ENCODE measurements at places on chromosomes 7 and 10.

DNA sequence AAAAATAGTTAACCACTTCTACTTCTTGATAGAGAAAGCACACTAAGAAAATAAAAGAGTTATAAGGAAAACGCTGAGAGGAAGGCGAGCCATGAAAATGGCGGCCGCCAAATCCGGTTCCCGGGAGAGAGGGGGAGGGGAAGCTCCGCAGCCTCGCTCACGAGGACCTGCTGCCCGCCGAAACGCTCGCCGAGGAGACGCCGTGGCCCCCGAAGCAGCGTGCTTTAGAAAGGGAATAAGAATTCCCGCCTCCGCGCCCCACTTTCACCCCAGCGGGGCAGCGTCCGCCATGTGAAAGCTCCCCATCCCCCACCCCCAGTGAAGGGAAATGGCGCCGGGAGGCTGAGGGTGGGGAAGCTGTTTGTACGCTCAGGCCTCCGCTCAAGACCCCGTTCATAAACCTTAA lies 505 bp downstream of the HNRNPA2B1 start:
- DNase-seq = peak; percentile 68

DNA sequence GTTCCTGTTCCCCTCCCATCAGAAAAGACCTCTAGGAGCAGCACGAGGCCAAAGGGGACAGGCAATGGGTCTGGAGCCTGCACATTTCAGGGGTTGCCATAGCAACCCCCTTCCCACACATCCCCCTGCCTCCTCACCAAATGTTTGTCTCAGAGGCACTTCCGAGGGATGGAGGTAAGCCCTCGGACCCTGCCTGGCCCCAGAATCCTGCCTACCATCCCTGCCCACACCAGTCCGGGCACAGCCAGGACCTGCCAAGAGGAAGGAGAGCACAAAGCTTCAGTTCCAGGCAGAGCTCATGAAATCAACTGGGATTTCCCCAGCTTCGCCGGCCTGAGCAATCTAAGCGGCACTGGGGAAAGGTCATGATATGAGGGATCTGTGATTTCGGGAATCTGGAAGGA lies 175.0 kb upstream of the PLXNA4 start:
- no peak for DNase-seq

DNA sequence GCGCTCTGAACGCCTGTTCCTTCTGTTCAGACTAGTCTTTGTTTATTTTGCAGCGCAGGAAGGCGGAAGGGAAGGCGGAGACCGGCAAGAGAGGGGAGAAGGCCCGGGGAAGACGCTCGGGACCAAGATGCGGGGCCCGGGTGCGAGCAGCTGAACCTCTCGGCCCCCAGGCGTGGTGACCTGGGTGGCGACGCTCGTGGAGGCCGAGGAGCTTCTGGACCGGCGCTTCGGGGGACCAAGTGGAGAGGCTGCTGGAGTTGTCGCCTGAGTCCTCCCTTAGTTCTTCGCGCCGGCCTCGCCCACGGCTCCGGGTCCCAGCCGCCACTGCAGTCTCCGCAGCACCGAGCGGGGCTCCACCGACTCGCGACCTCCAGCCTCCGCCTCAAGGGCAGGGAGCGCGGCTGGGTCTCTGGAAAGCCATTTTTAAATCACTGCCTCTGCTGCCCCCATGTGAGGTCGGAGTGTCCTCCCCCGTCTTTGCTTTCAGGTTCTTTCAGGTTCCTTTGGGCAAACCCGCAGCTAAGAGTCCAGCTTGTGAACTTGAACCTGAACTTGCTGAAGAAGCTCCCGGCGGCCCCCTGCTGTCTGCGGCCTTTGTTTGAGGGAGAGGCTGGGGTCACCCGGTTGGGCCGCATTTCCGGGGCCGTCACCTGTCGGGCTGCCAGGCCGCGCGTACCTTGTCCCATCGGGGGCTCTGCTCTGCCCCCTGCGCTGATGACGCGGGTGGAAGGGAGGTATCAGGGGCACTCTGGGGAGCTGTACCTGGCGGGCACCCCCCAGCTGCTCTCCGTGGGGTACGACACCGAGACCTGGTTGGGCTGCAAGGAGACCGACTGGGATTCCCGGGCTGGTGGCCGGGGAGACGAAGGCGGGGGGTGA lies 136.0 kb downstream of the KIF20B start:
- DNase-seq = peak; percentile 40

- DNase-seq = no peak
These were observed 14.2 kb upstream of the ACSL5 start for GRCh38 chr10:112359606-112360307.

DNA sequence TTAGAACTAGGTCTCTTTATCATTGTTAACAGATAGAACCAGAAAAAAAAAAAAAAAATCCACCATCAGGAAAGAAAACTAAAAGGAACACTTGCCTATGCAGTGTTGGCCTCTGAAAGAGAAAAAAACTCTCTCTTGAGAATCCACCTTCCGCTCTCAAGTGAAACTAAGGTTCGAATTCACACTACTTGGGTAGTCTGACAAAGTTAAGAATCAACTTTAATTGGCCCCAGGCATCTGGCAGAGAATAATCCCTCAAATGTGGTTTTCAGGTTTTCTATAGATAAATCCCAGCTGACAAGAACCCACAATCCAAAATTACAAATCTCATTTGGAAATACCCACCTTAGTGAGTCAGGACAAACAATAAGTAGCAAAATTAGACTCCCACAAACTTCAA lies 199.7 kb upstream of the LRRN3 start:
- DNase-seq = no peak

GRCh38 chr10:119368991-119369869 lies 161.9 kb downstream of the GRK5 start:
- no peak for DNase-seq

DNA sequence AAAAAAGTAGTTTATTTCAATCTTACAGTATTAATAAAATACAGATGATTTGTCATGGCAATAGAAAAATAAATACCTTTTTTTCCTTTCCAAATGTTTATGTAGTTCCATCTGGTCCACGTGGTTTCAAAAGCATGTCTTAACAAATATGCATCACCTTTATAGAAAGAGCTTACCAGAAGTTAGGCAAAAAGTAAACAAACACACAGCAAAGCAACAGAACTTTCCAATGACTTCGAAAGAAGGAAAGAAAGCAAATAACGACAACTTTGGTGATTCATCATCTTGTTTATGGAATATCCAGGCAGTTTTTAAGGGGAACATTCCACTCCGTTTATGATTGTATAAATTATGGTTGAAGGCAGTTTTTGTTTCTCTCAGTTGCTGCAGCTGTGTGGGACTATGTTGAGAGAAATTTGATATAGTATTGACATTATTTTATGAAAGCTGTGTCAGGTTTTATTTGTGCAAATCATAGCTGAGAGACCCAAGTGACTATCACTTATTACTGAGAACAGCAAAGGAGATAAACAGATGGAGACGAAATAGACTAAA lies 203.1 kb downstream of the CDC14C start:
- no peak for DNase-seq

GRCh38 chr10:60384708-60385398 lies 4.8 kb downstream of the ANK3 start:
- no peak for DNase-seq

DNA sequence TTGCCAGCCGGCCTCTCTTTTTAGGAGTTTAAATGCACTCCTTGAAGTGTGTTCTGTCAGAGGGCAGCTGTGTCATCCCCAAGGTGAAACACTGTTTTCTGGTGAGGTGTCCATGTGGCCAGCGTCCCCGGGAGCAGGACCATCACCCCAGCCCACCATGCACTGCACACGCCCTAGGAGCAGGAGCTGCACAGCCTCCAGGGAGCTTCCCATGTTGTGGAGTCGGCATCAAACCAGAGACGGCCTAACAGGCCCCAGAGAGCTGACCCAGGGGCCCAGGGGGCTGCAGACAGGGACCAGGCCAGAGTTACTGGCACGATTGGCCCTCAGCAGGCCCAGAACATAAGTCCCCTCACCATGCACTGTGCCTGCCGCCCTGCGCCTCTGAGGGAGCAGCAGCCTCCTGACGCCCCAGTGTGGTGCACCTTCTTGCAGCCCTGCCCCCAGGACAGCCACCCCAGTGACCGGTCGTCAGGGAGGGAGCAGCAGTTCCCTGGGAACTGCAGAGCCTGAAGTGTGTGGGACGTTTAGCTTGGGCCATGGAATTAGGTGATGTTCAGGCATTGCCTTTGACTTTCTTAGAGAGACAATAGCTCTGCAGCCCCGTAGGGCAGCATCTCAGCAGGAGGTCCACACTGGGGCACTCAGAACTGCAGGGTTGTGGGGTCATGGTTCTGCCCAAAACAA lies 97.9 kb downstream of the NKX6-2 start:
- no peak for DNase-seq

DNA sequence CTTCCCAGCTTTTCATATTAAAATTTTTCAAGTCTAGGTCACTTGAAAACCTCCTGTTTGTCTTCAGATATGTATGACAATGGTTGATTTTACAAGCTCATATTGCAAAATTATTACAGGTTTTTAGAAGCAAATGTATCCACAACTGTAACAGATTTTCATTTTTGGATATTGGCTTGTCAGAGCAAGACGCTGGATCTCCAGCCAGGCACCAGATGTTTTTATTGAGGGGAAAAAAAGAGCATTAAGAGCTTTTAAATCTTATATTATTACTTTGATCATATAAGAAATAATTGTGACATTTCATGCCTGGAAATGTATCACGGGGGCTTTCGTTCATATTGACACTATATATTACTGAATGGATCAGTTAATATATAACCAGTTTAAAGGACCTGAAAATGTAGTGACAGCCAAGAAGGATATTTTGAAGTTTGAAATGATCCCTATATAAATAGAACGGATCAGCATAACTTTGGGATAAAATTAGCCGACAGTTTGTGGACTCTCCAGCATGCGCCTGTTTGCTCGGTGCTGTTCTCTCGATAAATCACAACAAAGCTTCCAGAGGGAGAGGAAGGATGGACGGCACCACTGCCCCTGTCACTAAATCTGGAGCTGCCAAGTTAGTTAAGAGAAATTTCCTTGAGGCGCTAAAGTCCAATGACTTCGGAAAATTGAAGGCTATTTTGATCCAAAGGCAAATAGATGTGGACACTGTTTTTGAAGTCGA lies at the start of gene ASB4:
Gene ASB4, plus strand, starts transcription at position 553 of the 733 bp plus-strand sequence. Its CDS starts 29 bp downstream, at position 582.
- no peak for DNase-seq

DNA sequence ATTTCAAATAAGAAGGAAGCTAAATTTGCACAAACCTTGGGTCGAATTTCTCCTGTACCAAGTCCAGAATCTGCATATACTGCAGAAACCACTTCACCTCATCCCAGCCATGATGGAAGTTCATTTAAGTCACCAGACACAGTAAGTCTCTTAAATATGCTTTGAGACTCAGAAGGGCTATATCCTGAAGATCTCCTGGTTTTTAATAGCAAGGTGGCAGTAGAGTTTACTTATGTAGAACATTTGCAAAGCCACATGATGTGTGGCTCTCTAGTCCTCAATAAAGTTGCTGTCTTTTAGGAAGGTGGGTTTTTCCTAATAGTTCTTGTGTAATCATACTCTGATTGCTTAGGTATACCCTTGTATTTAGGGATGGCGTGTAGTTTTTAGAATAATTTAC lies 8.7 kb downstream of the DBF4 start:
- DNase-seq = no peak

DNA sequence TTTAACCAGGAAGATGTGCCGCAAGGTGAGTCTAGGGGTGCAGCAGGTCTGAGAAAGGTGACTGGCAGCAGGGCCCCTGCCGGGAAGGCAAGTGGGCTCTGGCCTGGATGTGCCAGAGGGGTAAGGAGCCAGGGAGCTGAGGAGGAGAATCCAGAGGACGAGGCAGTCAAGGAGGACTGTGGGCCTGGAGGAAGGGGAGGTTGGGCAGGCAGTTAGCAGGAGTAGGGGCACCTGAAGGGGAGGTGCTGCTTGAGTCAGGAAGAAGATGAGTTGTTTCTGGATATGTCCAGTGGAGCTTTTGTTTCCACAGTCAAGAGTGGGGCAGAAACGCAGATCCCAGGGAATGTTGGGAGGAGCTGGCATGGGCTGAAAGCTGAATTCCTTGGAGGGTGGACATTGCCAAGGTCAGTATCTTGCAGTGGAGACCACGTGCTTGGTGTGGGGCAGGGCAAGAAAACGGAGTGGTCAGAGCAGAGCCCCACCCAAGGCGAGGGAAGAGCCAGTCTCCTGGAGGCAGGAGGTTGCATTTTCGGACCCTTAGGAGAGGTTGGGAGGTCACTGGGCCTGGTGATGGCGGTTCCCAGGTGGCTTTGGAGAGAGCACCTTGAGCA lies 34.0 kb downstream of the MINDY4 start:
- DNase-seq = no peak

GRCh38 chr7:36568452-36568849 lies 155.8 kb downstream of the AOAH start:
- DNase-seq = no peak

DNA sequence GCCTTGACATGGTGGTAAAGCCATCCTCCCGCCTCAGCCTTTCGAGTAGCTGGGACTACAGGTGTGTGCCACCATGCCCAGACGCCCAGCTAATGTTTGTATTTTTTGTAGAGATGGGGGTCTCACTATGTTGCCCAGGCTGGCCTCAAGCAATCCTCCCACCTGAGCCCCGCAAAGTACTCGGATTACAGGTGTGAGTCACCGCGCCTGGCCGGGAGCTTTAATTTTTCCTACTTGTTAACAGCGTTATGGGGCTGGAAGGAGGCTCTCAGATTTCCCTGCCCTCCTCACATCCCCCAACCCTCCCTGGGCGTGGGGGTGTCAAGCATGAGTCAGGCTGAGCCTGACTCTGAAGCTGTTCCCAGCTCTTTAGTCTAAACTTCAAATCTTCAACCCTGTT lies 8.3 kb downstream of the ALKBH4 start:
- no peak for DNase-seq

DNA sequence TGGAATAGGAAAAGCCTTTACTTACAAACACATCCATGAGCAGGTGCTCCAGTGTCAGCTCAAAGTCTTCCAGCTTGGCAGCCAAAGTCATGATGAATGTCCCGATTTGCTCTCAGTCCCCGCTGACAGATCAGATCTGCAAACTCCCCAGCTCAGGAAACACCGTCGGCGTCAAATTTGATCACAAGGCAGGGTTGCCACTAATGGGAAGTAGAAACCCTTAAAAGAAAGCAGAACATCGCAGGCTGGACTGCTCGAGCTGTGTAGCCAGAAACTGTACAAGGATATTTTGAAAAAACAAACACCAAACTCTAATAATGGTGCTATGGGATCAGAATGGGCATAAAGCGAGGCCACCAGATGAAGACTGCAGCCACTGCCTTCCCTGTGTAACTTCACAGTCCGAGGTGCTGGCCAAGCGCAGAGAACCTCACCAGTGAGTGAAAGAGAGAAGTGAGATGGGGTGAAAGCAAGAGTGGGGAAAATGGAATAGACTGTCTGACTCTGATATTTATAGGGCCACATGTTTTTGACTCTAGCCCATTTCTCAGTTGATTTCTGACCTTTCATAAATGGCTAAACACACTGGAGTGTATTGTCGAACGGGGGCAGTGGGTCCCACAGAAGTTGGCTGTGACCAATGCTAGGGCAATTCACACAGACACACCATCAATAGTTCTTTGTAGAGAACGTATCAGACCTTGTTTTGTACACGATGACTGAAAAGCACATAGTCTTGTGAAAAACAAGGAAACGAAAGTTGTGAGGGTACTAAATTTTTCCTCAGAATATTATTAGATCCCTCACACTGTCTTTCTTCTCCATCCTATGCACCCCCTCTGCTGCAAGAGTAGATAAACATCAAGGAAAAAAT lies 306.2 kb downstream of the FRMD4A start:
- no peak for DNase-seq

- DNase-seq = no peak
These were observed 30.4 kb upstream of the UCN3 start for GRCh38 chr10:5334196-5334880.

- DNase-seq = peak; percentile 83
These were observed 163.0 kb upstream of the KLF14 start for GRCh38 chr7:130896898-130897514.

- DNase-seq = no peak
These were observed 30.9 kb upstream of the SLC16A12 start for GRCh38 chr10:89566095-89566950.

Data from CD4-positive, alpha-beta T cell treated with Interleukin-4 for 1 hour (primary cell).